ENCODE measurements at places on chromosomes 2 and 18.

DNA sequence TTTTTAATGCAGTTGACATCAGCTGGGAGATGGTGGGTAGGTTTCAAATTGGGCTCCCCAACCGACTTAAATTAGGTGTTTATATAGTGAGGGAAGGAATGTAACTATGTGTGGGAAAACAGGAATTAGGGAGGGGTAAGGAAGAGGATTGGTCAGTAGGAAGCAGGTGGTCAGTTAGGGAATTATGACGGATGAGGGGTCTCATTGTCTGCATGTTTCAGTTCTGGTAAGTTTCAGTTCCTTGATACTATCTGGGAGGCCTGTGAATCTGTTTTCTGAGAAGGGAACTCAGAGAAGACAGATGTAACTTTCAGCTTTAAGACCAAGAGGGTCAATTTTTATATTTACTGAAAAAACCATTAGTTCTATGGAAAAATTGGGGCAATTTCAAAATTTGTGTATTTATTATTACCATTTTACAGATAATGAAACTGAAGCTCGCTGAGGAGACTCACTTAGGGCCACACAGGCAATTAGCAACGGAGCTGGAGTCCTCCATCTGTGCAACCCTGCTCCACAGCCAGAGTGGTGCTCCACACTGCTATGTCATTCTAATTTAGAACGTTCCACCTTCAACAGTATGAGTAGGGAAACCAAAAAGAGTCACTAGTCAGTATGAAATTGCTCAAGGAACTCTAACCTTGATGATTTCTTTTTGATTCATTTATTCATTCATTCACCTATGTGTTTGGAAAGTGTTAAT, 36.0 kb upstream of the CCDC195 start:
- no peak for DNase-seq

DNA sequence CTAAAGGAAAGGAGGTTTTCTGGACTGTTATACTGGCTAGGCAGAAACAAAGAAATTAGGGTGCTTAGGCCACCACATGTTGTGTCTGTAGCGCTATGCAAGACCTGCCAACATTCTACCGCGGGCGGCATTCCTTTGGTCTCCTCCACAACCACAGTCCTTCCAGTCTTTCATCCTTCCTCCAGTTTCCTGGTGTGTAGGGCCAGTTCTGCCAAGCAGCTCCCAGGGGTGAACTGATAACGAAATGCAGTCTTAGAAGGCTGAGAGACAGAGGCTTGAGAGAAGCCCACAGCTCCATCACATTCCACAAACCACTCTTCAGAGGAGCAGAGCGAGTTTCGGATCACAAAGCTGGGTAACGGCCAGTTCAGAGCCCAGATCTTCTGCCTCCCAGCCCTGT, 19.5 kb upstream of the CXXC1 start:
- DNase-seq, result peak; percentile 65

GRCh38 chr2:76763276-76763675, 758.9 kb downstream of the LRRTM4 start:
- no peak for DNase-seq

GRCh38 chr2:126707941-126708340, 52.0 kb downstream of the GYPC start:
- no peak for DNase-seq

- no peak for DNase-seq
These were observed 53.3 kb downstream of the RNF144A start for GRCh38 chr2:6970551-6970950.

All from NB4 (cell line).